SK-N-SH treated with all-trans-retinoic acid at 6 μM for 48 hours (cell line): ENCODE measurements at places on chromosomes 13 and 19.

- ATAC-seq = no peak
Observed at GRCh38 chr19:3538258-3538929, 580 bp upstream of the TEKTIP1 start.

- ATAC-seq = no peak
Observed at GRCh38 chr13:65868099-65868498, 1362.0 kb downstream of the PCDH9 start.

DNA sequence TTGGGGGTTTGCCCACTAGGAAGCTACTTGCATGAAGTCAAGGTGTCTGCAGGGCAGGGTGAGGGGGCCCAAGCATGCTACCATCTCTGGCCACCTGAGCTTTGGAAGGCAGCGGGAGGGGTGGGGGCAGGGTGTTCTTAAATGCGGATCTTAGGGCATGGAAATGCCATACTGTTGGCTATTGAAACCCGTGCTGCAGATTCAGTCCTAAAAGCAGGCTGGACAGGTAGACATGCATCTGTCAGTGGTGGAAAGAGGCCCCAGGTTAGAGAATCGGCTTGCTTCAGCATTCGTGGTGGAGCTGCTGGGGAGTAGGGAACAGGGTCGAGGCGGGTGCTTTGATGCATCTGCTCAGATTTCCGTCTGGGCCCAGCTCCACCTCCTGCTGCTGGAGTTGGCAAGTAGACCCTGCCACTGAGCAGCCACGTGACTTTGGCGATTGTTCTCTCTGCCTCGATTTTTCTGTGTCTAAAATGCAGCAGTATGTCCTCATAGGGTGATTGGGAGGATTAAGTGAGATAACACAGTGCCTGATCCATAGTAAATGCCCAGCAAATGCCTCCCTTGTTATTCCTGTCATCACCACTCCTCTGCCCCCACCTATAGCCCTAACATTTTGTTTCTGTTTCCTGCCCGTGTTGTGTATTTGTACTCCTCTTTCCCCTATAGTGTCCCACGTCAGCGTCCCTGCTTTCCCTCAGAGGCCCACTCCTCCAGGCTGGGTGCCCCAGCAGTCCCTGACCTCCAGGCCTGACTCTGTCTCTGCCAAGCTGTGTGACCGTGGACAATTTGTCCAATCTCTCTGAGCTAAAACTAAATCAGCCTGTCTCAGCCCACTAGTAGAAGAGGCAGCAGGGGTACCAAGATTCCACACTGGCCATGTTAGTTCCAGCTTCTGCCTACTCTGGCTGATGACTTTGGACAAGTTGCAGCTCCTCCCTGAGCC is 5.8 kb downstream of the PPP1R37 start:
- ATAC-seq = peak; percentile 51

DNA sequence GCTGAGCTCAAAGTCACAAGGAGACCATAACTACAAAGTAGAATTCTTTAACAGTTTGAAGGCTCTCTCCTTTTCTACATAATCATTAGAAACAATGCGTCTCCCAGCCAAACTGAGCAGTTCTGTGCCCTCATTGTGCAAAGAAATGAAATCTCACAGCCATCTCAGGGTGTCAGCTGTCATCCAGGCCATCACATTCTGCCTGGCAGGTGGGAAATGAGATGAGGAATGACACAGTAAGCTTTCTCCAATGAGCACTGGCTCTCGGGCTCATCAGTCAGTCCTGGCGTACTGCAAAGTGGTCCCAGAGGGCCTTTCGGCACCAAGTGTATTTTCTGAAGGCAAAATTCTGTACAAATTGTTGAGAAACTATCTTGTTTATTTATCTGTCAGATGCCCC is 306.5 kb downstream of the KCTD12 start:
- no peak for ATAC-seq

- no peak for ATAC-seq
Observed at GRCh38 chr13:42533336-42533591, 40.7 kb upstream of the TNFSF11 start.

DNA sequence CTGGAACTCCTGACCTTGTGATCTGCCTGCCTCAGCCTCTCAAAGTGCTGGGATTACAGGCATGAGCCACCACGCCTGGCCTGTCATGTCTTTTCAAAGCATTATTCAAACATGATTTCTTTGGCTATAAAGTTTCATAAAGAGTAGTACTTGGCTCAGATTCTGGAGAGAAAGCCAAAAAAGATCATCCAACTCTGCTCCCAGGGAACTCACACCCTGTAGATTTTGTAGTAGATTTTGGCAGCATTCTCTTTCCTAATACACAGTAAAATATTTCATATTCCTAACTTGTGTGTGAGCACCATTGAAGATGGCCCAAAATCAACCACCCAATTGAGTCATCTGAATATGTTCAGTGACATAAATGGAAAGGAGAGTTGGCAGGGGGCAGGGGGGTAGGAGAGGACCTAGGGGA is 48.4 kb downstream of the CAB39L start:
- no peak for ATAC-seq

GRCh38 chr13:114243971-114244370 is 9.3 kb downstream of the CDC16 start:
- no peak for ATAC-seq

GRCh38 chr13:69094485-69094884 is 1013.1 kb upstream of the ATXN8OS start:
- ATAC-seq = peak; percentile 62; the same call in 2 of the 3 replicates
